ENCODE measurements at places on chromosomes 7 and 10. TPM values are rescaled to one million over a fixed set of nuclear protein-coding genes. Genes with fewer than 3 reads are reported as not detected.

INPP5A gene
- 16.5 TPM for total RNA-seq

NEURL1 gene
- total RNA-seq = 0.22 TPM

CC2D2B gene
- total RNA-seq = not detected

YAE1 gene
- total RNA-seq = 39.2 TPM

PAPSS2 gene
- total RNA-seq = 12.6 TPM

SH2B2 gene
- total RNA-seq = 3.7 TPM

SPDYE11 gene
- not detected for total RNA-seq

COMTD1 gene
- 67.6 TPM for total RNA-seq

DENND2A gene
- not detected for total RNA-seq

ATP6V0A4 gene
- total RNA-seq = 5.6 TPM

AKR1E2 gene
- total RNA-seq = 1.1 TPM

MAP3K8 gene
- 20.6 TPM for total RNA-seq

ECD gene
- 29.1 TPM for total RNA-seq

SAMD9 gene
- 74.8 TPM for total RNA-seq

UCN3 gene
- not detected for total RNA-seq

PRSS37 gene
- total RNA-seq = not detected

VAX1 gene
- total RNA-seq = not detected

NUTM2E gene
- total RNA-seq = not detected

PKD2L1 gene
- total RNA-seq = not detected

Measured in Calu3 (cell line).